Anterior cingulate cortex (tissue), 58 donors: ENCODE measurements at places on chromosomes 1 and 21.
A peak's percentile ranks its signal among the peaks of the same experiment; 100 is the strongest.

- no peak for DNase-seq
Observed at GRCh38 chr1:231679109-231679508, 52.5 kb downstream of the DISC1 start.

GRCh38 chr1:207831517-207832327 is 79.2 kb downstream of the CD34 start:
- DNase-seq: no peak

DNA sequence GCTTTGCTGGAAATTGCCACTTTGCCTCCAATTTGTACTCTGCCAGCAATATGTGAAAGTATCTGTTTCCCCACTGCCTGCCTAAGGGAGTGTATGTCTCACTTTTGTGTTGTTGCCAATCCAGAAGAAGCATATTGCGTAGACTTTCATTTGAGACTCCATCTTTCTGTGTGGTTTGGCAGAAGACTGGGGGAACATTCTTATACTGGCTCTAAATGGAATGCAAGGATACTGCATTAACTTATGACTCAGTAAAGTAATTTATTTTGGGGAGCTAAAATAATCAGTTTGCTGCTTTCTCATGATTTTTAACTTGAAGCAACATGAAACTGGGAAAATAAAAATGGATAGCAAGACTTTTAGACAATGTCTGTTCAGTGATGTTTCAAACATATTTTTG is 107.7 kb upstream of the TMPRSS2 start:
- DNase-seq: no peak

- no peak for DNase-seq
Observed at GRCh38 chr1:47262787-47263413, 30.9 kb upstream of the TAL1 start.

DNA sequence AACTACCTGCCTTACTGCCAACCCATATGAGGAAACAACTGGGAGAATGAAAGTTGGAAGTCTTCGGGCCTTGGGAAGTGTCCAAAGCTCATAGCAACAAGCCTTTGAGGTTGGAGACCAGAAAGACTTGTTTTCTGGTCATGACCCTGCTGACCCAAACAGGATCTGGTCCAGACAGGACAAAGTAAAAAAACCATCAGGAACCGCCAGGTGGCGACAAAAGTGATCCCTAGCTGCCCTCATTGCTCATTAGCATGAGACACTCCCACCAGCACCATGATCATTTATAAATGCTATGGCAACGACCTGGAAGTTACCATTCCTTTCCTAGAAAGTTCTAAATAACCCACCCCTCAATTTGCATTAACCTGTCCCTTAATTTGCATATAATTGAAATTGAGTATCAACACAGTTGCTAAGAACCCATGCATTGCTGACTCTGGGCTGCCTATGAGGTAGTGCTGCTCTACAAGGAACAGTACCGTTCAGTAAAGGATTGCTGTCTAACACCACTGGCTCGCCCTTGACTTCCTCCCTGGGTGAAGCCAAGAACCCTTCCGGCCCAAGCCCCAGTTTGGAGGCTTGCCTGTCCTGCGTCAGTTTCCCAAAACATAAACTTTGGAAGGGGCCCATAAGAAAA is 89.0 kb downstream of the URB2 start:
- DNase-seq: no peak

- no peak for DNase-seq
Observed at GRCh38 chr21:18951271-18952038, 547.9 kb upstream of the TMPRSS15 start.

DNA sequence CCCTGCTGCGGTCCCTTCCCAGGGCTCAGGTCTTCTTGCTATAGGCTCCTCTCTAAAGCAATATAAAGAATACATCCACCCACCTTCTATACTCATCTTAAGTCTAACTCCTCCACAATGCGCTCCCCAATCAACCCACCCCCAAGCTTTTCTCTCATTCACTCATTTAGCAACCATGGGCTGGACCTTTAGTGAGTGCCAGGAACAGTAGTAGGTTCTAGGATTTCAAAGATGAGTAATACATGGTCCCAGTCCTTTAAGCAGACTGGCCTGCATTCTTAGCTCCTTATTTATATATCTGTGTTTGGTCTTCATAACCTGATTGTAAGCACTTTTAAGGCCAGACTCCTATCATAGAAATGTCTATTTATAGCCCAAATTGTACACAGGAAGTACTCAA is 5.9 kb downstream of the CAMK1G start:
- DNase-seq: no peak

DNA sequence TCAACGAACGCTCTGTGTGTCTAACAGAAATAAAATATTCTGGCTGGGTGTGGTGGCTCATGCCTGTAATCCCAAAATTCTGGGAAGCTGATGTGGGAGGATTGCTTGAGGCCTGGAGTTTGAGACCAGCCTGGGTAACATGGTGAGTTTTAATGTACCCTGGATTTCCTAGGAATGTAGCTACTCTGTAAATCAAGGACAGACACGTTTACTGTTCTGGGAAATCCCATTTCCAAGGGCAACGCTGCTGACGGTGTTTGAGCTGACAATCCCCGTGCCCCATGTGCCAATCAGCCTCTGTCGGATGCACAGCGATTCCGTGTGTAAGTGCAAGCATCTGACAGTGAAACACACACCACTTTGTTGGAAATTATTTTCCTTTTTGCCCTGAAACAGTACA is 8.0 kb downstream of the CORT start:
- no peak for DNase-seq

GRCh38 chr1:214214851-214215250 is 66.1 kb upstream of the SMYD2 start:
- DNase-seq: no peak

- DNase-seq: no peak
Observed at GRCh38 chr1:154324241-154324640, 1.1 kb upstream of the ATP8B2 start.

DNA sequence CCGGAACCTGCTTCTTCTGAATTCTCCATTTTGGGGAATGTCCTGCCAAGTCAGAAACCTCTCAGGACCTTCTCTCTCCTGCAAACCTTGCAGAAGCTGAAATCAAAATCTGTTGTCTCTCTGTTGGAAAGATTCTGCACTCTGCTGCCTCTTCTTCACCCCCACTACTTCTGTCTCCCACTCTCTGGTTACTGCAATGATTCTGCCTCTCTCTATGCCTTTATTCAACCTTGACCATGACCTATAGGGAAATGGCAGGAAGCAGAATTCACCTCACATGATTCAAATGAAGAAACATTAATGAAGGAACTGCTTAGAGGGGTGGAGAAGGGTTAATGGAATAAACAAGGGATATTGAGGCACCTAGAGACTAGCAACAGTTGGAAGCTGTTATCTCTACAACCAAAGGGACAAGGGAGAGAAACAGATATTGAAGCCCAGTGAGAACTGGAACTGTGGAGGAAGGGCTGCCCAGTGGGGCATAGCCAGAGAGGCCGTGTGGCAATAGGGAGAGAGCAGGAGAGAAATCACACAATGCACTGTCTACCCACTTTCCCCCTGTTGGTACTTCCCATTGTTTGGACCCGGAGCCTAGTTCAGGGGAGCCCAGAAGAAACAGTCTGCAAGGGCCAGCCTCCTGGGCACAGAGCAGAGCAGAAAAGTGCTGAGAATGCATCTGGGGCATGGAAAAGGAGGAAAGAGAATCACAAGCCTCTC is 76.1 kb upstream of the JUN start:
- DNase-seq: no peak

DNA sequence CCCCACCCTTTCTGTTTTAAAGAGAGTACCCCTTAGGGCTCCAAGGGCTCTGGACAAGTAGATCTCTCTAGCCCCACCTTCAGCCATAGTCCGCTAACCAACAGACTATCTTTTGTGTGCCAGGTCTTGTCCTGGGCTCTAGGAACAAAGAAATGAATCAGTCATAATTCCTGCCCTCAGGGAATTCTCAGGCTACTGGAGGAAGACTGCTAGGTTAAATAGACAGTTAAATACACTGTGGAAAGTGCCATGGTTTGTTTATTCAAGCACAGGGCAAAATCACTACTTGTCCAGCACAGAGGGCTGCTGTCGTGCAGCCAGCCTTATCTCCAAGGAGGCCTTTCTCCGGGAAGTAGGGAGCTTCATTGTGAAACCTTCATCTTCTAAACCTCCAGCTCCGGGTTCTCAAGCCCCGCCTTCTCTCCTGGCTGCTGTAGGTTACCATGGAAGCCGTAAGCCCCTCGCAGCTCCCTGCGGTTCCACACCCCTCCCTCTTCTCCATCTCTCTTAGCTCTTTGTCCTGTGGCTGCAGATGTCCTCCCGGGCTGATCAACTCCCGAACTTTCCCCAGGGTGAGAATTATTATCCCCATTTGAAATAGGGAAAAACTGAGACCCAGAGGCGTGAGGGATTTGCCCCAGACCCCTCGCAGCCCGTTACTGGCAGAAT is 29.8 kb downstream of the SHISAL2A start:
- DNase-seq: no peak

- no peak for DNase-seq
Observed at GRCh38 chr21:38905752-38906151, 100.0 kb downstream of the ETS2 start.

GRCh38 chr1:17207540-17207939 is 2.6 kb downstream of the PADI1 start:
- DNase-seq: peak; percentile 1

DNA sequence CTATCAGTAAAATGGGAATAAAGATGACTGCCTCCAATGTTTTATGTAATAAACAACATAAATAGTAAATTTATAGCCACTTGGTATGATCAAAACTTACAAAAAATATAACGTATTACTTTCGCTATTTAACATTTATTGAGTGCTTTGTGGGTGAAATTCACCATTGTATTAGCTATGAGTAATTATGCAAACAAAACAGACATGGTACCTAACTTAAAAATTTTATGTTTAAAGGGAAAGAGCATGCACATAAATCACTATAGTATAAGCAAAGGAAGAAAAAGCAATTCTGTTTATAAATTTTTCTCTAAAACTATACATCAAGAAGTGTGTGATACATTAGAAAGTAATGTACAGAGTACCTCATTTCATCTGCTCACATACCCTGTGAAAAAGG is 1046.2 kb downstream of the NCAM2 start:
- no peak for DNase-seq

DNA sequence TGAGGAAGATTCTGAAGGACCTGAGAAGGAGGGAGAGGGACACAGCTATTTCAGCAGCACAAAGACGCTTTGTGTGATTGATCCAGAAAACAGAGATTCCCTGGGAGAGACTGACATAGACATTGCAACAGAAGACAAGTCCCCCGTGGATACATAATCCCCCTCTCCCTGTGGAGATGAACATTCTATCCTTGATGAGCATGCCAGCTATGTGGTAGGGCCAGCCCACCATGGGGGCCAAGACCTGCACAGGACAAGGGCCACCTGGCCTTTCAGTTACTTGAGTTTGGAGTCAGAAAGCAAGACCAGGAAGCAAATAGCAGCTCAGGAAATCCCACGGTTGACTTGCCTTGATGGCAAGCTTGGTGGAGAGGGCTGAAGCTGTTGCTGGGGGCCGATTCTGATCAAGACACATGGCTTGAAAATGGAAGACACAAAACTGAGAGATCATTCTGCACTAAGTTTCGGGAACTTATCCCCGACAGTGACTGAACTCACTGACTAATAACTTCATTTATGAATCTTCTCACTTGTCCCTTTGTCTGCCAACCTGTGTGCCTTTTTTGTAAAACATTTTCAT is 161.3 kb upstream of the SGIP1 start:
- no peak for DNase-seq

DNA sequence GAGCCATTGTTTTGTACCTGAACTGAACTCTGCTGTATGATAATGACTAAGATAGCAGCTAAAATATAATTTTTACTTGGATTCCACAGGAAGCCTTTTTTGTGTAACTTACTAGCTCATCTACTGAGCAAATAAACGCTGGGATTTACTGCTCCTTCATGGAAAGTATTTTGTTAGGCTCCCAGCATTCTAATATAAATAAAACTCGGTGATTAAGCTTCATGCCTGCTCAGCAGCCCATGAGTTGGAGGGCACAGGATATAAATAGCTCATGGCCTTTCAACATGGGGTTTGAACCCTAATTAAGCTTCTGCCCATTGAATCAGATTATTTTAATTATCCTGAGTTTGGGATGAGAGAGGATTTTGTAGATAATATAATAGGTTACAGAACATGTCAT is 180.0 kb downstream of the PCP4 start:
- no peak for DNase-seq

DNA sequence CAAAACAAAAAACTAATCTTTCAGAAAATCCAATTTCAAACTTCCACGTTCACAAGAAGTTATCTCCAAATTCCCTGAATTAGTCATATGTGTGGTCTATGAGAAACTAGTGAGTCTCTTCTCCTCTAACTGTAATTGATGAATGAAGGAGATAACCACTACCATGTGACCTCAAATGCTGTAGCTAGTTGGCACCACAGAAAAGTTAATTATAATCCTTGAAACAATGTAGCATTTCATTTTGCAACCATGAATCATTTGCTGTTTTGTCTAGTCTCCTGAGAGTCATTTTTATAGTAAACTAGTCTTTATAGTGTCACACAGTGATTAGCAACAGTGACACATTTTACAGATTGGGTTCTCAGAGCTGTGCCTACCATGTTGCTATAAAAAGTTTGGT is 287.5 kb downstream of the LRRIQ3 start:
- no peak for DNase-seq

DNA sequence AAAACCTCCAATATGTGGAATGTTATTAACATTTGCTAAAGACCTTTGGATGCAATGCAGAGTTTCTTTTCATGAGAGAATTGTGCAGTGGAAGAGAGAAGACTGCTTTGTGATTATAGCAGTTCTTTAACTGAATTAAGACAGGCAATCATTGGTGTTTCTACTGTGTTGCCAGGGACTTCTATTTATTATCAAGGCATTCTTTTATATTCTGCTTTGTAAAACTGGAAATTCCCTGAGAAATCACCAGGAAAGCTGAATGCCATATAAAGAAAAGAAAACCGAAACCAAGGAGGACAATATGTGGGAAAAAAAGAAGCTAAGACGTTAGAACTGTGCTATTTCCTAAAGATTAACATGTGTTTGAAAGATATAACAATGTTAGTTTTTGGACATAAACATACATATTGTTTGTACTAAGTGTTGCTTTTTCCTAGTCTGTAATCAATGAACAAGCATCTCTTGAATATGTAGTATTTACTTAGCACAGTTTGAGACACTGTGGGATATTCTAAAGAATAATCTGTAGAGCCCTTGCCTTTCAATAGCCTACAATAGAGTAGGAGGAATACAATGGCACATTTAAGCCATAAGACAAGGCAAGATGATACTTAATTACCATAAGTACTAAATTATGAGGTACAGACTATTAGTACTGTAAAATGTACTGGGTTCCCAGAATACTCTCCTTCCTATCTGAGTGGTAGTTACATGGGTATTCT is 47.1 kb downstream of the EXTL2 start:
- no peak for DNase-seq

DNA sequence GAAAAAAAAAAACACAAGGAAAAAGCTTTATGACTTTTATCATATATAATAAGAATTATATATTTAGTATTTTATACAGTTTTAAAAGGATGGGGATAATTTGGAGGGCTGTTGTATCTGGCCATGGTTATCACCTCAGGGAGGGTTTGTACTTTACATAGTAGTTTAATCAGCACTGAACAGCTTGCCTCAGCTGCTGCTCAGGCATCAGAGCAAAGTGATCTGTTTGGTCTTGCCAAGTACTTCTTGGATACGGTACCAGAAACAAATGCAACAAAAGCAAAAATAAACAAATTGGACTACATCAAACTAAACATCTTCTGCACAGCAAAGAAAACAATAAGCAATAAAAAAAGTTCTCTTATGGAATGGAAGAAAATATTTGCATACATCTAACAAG is 2.6 kb upstream of the SPTA1 start:
- DNase-seq: no peak
